Left cardiac atrium (tissue), 4 donors: ENCODE measurements at places on chromosomes 11 and 22. TPM values are rescaled to one million over a fixed set of nuclear protein-coding genes. Genes with fewer than 3 reads are reported as not detected.

DNA sequence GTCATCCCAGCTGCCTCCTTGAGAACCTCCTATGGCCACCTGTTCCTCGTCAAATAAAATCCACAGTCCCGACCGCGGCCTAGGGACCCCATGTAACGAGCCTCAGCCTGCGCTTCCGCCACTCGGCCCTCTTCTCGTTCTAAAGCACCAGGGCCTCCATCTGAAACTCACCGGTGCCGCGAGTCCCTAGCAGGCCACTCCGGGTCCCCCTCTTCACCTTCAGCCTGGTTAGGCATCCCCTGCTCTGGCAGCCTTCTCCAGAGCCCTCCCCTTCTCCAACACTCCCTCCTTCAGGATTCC lies 2.4 kb upstream of the SSTR3 start:
- peak; percentile 6 for DNase-seq

- DNase-seq: no peak
Measured at GRCh38 chr11:132649277-132649676, 883.0 kb downstream of the OPCML start.

- peak; percentile 43 for DNase-seq
Measured at GRCh38 chr22:41687901-41688364, 734 bp downstream of the SNU13 start.

GRCh38 chr11:3121416-3121815 lies 43.7 kb downstream of the OSBPL5 start:
- DNase-seq: no peak

DNA sequence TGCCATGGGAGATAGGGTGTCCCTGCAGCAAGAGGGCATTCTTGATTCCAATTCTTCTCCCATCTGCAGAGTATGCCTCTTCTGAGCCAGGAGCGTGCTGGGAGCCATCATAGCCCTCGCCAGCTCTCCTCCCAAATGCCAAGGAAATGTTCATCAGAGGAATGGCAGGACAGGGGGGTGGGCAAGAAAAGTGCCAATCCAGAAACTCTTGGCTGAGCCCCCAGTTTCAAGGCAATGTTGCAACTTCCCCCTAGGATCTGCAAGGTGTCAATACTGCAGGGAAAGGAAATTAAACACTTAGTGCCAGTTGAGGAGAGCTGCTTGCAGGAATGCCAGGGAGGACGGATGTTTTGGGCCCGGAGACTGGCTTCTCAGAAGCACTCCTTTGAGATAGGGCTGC lies 94.8 kb upstream of the PRDM11 start:
- no peak for DNase-seq

- DNase-seq: no peak
Measured at GRCh38 chr11:119875841-119876600, 147.0 kb upstream of the NECTIN1 start.

DNA sequence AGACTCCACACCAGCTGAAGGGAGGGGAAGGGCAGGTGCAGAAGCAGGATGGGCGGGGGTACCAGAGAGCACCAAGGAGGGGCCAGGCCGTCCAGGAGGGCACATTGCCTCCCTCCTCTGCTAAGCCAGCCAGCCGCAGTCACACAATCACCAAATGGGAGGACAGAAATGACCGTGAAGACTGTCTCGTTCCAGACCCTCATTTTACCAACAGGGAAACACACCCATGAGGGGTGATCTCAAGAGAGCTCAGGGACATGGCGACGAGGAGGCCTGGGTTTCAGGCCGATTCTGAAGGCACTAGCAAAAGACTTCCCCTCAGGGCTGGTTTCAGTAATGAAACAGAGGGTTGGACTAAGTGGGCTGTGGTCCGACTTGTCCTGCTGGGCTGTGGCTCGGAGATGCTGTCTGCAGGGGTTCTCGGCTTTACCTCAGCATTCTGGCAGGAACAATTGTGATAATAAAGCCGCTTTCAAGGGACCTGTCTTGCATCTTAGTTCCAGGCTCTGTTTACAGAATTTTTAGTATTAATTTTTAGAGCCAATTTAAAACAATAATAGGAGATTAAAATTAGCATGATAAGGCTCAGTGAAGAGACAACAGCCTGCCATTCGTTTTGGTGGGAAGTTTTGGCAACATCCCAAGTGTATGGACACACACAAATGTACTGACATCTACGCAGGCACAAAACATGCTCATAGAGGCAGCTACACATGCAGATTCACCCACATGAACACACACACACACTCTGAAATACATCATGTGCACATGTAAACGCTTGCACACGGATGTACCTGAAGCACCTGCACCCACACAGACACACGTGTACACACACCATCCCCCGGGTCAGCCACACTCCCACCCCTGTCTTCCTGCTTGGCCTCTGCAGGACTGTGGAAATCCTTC lies 2.0 kb upstream of the B3GAT1 start:
- no peak for DNase-seq

DNA sequence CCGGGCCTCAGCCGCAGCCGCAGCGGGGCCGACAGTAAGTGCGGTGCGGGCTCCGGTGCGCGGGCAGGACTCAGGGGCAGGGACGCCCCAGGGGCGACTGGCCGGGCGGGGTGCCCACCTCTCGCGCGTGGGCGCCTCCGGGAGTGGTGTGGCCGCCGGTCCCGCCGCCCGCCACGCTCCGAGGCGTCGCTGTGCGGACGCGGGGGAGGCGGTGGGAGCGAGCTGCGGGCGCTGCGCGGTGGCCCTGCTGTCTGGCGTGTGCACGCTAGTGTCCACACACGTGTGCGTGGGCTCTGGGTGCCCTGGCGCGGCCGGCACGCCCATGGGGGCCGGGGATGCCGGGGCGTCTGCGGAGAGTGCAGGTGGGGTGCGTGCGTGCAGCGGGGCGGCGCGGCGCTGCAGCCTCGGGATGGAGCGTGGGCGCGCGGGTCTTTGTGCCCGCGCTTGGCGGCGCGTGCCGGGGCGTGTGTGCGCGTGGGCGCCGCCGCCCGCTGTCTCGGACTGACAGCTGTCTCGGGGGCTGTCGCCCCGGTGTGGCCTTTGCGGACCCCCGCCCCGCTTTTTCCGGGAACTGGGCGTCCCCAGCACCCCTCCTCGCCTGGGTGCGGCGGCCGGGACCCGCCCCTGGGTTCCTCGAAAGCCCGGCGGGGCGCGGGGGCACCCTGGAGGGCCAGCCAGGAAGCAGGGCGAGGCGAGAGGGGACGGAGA lies 804 bp downstream of the KCNK4 start:
- no peak for DNase-seq

- no peak for DNase-seq
Measured at GRCh38 chr11:118845369-118845768, 38.3 kb upstream of the CXCR5 start.

- no peak for DNase-seq
Measured at GRCh38 chr11:102487214-102487613, 34.6 kb upstream of the TMEM123 start.

DNA sequence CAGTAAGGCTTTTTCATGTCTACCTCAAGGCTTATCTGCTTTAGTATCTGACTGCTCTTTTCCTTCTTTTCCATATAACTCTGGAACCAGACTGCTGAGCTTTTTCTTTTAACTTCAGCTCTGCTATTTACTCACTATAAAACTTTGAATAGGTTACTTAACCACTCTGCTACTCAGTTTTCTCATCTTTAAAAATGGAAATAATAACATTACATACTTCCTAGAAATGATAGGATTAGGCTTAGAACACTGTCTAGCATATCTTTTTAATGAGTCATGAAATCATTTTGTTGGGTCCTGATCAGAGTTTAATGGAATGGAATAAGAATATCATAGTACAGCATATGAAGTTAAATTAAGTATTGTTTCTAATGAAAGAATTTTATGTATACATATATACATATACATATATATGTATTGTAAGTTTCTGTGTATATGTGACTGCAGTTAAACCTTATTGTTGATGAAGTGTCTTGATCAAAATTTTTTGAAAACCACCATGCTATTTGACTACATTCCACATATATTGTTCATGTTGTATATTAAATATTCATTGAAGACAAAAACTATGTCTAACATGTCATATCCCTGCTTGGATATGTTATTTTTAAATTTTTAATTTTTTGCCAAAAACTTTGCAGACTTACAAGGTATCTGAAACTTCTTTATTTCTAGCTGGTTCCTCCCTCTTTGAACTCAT lies 120.2 kb downstream of the METTL15 start:
- no peak for DNase-seq

GRCh38 chr11:3833449-3833848 lies 7.3 kb downstream of the RHOG start:
- no peak for DNase-seq

- peak; percentile 37 for DNase-seq
Measured at GRCh38 chr11:2779981-2780849, 80.4 kb upstream of the KCNQ1OT1 start.

DNA sequence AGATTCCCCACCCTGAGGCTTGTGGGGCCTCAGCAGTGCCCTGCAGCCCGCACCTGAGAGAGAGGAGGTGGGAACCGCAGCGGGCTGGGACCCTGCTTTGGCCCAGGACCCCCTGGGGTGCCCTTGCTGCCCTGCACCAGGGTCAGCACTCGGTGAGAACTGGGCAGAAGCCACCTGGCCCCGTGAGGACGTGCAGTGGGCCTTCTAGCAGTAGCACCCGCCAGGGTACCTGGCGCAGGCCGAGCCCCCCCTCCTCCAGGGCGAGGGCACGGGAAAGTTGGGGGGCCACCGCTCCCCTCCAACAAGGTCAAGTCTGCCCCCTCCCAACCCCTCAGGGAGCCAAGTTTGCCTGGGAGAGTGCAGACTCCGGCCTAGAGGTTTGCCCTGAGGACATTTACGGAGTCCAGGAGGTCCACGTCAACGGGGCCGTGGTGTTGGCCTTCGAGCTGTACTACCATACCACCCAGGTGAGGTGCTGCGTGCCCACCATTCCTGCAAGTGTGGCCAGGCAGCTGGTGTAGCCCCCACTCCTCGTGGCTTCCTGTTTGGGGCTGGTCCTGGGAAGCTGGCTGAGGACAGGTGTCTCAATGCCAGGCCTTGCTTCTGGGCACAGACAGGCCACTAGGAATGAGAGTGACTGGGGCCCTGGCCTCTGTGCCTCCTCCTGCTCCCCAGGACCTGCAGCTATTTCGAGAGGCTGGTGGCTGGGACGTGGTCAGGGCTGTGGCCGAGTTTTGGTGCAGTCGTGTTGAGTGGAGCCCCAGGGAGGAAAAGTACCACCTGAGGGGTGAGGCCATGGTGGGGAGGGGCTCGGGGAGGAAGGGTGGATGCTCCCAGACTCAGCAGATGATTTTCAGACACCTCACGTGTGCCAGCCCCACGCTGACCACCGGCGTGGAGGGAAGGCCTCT lies 3.5 kb downstream of the PGGHG start:
- DNase-seq: peak; percentile 18

- DNase-seq: peak; percentile 39
Measured at GRCh38 chr22:27372969-27373670, 428.4 kb downstream of the MN1 start.

DNA sequence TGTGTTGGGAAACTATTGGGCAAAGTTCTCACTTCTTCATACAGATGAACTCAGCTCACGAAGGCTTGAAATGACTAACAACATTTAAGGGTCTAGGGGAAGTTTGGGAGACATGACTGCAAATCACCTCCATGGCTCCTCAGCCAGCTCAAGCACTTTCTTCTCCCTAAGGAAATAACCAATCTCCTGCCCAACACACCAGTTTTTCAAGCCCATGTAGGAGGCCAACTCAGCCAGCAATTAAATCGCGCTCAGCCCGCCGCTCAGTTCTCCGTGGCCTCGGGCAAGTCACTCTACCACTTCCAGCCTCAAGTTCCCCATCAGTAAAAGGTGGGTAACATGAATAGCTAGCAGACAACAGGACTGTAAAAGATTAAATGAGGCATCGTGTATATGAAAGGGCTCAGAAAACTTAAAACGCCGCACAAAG lies 796 bp downstream of the POLDIP3 start:
- DNase-seq: no peak

DNA sequence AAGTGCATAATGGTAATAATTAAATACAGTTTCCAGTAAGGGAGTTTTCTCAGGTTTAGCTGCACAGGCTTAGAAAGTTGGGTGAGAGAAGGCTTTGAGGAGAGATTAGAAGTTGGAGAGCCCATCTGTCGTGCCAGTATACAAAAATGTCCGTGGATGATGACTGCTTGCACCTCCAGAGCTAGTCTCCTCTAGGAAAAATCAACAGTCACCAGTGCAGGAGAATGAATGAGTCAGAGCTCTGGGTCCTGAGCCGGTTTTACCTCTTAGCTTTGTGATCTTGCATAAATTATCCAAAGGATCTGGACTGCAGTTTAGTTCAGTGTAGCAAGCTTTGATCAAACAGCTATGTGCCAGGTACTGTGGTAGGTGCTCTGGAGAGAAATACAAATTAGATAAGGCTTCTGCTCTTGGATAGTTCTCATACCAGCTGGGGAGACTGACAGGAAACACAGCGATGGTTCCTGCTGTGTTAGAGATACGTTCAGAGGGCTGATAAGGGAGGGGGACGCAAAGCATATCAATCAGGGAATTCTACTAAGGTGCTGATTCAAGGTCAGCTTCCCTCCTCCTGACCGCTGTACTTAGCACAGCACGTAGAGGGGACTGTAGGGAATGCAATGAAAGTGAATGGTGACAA lies 125.9 kb downstream of the TEAD1 start:
- no peak for DNase-seq

GRCh38 chr11:128765571-128766549 lies 72.0 kb downstream of the FLI1 start:
- DNase-seq: no peak

DNA sequence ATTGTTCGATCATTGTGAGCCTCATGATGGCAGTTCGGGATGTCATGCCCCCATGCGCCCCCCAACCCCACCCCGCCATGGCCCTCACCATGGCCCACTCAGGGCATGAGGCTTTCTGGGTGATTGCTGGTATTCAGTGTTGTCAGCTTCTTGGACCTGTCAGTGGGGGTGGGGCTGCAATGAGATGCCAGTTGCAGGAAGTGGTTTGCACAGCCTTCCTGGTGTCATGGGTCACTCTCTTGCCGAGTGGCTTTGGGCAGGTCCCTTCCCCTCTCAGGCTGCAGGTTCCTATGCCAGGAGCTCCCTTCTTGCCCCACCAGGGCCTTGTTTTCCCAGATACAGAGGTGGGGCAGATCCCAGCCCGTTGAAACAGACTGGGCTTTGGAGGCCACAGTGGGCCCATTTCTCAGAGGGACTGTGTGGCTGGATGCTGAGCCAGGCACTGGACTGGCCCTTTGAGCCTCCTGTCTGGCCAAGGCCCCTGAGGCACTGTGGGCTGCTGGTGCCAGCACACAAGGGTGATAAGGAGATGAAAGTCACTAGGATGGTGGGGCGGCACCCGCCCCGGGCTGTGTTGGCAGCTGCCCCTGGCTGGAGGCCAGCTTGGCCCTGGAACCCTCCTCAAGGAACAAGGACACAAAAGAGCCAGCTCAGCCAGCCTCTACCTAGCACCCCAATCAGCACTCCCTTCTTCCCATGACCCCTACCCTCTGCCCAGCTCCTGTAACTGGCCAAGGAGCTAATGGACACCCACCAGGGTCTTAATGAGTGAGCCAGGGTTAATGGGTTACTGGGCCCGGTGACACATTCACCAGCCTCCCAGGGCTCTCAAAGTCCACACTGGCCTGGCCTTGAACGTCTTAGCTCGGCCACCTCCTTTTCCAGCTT lies 1.5 kb upstream of the GGT1 start:
- DNase-seq: peak; percentile 65

GRCh38 chr11:67534070-67534679 lies 10.9 kb upstream of the CABP2 start:
- no peak for DNase-seq

PARVA gene
- 105 TPM for total RNA-seq

TRIM66 gene
- total RNA-seq: 2.3 TPM

CASP5 gene
- total RNA-seq: 0.18 TPM

LDHAL6A gene
- total RNA-seq: not detected

SCGB1D2 gene
- not detected for total RNA-seq

SLC6A5 gene
- not detected for total RNA-seq

STK33 gene
- total RNA-seq: 23.1 TPM

ASRGL1 gene
- 8.1 TPM for total RNA-seq

MIOX gene
- total RNA-seq: not detected

JAML gene
- total RNA-seq: 5.3 TPM

GRM5 gene
- total RNA-seq: 0.03 TPM

OR8D1 gene
- total RNA-seq: not detected
